NB4 (cell line): ENCODE measurements at places on chromosomes 7 and 10.

GRCh38 chr10:61719906-61720305 is 57.2 kb downstream of the CABCOCO1 start:
- no peak for DNase-seq

- DNase-seq = no peak
Measured at GRCh38 chr10:88765816-88766215, 6.0 kb downstream of the LIPN start.

- DNase-seq = no peak
Measured at GRCh38 chr10:124303662-124304418, 114.9 kb downstream of the OAT start.

- no peak for DNase-seq
Measured at GRCh38 chr7:49821181-49821580, 47.7 kb downstream of the VWC2 start.

- no peak for DNase-seq
Measured at GRCh38 chr10:71603150-71603549, 116.4 kb downstream of the C10orf105 start.

- DNase-seq = no peak
Measured at GRCh38 chr10:127887541-127888415, 5.0 kb downstream of the CLRN3 start.

DNA sequence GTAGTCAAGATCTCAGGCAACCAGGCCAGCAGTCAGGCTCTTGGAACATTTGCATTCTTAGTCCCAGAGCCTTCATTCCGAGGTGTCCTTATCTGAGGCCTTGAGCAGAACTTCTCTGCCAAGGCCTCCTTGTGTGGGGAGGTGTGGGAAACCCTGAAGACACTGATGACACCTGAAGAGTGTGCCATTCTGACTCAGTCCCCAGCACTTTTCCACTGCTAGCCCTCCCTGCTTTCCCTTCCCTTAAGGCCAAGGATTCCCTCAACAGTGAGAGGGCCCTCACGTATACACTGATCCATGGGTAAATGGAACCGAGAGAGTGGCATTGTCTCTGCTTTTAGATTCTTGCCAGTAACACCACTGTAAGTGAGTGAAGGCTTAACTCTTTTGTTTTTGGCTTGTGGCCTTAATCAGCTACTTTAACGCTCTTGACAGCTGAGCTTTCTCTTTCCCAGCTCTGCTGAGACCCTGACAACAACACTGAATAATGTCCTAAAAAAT is 30.3 kb downstream of the TRDMT1 start:
- no peak for DNase-seq

- DNase-seq = peak; percentile 59
Measured at GRCh38 chr7:155295511-155295910, 2.2 kb upstream of the INSIG1 start.

DNA sequence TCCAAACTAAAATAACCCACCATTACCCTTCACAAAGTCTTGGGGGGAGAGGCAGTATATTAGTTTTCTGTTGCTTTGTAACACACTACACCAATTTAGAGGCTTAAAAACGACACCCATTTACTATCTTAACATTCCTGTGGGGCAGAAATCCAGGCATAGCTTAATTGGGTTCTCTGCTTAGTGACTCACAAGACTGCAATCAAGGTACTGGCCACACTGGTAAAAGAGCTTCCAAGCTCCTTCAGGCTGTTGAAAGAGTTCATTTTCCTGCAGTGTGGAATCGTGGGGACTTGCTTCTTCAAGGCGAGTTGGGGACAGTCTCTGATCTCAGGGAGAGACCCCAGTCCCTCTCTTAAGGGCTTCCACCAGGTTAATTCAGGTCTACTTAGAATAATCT is 139.1 kb downstream of the XPNPEP1 start:
- no peak for DNase-seq

- no peak for DNase-seq
Measured at GRCh38 chr10:67171970-67172369, 246.1 kb downstream of the LRRTM3 start.

- no peak for DNase-seq
Measured at GRCh38 chr7:70410134-70410750, 721.7 kb upstream of the GALNT17 start.

DNA sequence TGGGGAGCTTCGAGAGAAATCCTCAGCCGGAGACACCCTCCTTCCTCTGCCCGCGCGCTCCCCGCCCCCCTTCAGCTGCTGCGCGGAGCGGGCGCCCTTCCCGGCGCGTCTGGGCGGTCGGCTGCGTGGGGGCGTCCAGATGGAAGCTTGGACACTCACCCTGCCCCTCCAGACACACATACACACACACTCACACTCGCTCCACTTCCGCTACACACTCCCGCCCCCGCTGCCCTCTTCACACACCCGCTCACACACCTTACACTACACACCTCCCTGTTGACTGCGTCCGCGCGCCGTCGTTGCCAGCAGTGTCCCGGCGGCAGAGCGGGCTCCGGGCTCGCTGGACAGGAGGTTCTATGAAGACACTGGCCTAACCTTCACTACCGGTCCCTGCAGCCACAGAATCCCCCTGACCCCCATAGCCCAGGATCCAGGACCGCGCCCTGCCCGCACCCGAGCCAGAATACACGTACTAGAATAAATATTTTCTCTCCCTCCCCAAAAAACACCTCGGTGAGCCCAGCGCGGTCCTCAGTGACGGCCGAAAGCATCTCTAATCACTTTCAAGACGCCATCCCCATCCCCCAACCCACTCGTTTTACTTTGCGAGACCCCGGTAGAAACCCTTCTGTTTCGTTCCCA is 1.1 kb upstream of the EGR2 start:
- peak; percentile 67 for DNase-seq

DNA sequence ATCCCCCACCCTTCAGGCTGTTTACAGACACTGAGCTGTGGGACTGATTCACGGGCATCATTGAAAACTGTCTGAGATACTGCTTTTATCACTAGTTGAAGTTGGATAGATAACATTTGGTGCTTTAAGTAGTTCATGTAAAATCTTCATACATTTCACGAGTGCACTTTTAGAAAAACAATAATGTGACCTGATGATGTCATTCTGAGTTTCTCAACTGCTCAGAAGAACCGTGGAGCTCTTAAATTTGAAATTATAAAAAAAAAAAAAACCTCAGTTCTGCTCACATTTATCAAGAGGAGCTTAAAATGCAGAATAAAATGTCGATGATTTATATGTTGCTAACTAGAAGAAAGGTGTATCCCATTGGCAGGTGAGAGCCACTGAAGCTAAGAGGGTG is 81.5 kb downstream of the GALNT11 start:
- no peak for DNase-seq

- DNase-seq = no peak
Measured at GRCh38 chr7:94763268-94763667, 107.3 kb upstream of the SGCE start.

DNA sequence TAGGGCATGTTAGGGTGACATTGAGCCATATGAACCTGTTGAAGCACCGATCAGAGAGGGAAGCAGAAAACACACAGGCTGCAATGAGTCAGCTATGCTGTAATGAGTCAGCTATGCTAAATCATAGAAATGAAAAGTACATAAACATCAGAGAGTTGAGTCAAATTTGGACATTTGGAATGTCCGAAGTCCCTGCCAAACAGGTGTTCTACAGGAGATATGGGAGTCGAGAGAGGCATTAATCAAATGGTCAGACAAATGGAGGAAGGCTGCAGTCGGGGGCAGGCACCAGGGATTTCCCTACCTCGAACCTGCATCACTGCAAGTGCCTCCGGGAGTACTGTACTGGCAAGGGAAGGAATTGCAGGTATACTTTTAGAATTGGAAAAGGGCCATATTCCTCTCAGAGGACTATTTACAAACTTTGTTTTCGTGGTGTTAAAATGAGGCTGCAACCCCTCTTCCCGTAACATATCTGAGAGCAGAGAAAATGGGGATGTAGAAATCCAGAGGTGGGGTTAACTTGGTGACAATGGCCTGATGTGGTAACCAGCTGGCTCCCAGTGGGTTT is 8.8 kb upstream of the ZC3HAV1 start:
- peak; percentile 73 for DNase-seq

GRCh38 chr10:75422913-75423312 is 8.5 kb upstream of the LRMDA start:
- DNase-seq = no peak

DNA sequence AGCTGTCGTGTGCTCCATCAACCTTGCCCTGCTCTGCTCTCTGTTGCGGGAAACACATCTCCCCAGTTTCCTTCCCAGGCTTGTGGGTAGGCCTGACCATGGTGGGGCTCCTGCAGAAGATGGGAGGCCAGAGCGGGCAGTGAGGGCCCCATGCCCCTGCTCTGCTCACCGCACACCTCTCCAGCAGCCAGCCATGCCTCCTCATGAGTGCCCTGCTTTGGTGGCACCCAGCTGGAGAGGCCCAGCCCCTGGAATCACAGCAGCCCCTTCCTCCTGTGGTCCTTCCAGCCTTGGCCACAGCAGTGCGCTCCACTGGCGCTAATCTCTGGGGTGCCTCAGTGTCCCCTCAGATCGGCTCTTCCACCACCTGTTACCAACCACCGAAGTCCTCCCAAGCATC is 4.2 kb upstream of the OPN4 start:
- no peak for DNase-seq
